Fibroblast of the aortic adventitia (primary cell): ENCODE measurements at places on chromosomes 4 and X. TPM values are rescaled to one million over a fixed set of nuclear protein-coding genes. Genes with fewer than 3 reads are reported as not detected.

The RNF150 gene
- 0.57 and 0.99 TPM in 2 replicates for total RNA-seq

The VCX3B gene
- total RNA-seq, result not detected in 2 replicates

The IL2 gene
- not detected in 2 replicates for total RNA-seq

The CCNA2 gene
- total RNA-seq, result 3.8 and 63.9 TPM in 2 replicates

The RAI2 gene
- 0.33 and 4.0 TPM in 2 replicates for total RNA-seq

The ASMT gene
- not detected in 2 replicates for total RNA-seq

The HSFX1 gene
- total RNA-seq, result 0.45 TPM in 1 of 2 replicates, not detected in the other

The RAB9B gene
- 1.9 and 2.6 TPM in 2 replicates for total RNA-seq
